ENCODE measurements at places on chromosomes 16 and 17.

DNA sequence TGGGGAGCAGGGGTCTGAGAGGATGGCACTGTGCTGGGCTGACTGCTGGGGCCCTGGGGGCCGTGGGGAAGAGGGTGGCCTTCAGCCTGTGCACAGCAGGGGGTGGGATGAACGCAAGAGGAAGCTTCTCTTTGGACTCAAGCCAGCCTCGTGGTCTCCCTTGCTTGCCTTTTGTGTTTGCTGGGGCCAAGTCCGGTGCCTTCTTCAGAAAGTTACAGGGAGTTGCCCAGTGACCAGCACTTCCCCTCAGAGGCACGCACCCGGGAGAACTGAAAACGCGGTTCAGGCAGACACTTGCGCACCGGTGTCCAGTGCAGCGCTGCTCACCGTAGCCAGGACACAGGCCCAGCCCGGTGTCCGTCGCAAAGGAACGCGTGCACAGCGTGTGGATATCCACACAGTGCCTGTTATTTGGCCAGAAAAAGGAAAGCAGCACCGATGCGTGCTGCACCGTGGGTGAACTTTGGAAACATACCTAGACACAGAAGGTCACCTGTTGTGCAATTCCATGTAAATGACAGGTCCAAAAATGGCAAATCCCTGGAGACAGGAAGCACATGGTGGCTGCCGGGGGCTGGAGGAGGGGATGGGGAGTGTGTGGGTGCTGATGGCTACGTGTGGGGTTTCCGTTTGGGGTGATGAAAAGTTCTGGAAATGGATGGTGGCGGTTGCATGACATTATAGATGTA is 29.4 kb upstream of the NUDT16L1 start:
- no peak for DNase-seq

DNA sequence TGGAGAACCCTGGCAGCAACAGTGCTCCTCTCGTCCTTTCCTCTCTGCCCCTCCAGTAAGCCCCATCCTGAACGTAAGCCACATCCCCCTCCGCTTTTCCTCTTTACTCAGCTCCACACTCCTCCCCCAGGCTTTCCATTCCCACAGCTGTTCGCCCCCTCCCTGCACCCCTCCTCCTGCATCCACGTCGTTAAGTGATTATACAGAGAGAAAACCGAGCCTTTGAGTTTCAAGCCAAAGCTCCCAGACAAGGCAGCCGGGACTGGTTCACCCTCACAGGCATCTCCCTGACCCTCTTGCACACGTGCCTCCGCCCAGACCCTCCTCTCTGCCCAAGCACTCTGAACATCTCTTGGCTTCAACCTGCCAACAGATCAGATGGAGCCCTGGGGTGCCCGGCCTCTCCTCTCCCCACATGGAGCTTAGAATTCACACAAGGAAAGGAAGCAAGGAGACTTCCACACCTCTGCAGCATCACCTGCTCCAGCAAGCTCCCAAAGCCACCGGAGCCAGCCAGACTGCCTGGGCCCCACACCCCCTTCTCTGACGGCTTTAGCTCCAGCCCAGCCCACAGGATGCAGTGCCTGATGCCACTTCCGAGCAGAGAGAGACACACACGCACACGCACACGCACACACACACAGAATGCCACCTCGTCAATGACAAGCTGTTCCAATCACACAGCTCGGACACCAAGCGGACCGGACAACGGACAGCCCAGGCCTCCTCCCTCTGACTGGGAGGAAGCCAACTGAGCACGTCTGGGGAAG is 99.9 kb upstream of the CCL2 start:
- DNase-seq: no peak

DNA sequence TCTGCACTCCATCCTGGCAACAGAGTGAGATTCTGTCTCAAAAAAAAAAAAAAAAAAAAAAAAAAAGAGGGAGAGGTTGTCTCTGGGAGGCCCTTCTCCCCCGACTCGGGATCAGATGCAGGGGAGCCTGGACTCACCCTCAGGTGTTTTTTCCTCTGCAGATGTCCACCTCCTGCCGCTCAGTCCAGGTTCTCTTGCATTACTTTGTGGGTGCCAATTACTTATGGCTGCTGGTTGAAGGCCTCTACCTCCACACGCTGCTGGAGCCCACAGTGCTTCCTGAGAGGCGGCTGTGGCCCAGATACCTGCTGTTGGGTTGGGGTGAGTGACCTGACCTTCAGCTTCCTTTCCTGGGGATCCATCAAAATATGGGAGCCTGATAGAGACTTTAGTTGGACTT is 34.1 kb downstream of the GLP2R start:
- DNase-seq: no peak

DNA sequence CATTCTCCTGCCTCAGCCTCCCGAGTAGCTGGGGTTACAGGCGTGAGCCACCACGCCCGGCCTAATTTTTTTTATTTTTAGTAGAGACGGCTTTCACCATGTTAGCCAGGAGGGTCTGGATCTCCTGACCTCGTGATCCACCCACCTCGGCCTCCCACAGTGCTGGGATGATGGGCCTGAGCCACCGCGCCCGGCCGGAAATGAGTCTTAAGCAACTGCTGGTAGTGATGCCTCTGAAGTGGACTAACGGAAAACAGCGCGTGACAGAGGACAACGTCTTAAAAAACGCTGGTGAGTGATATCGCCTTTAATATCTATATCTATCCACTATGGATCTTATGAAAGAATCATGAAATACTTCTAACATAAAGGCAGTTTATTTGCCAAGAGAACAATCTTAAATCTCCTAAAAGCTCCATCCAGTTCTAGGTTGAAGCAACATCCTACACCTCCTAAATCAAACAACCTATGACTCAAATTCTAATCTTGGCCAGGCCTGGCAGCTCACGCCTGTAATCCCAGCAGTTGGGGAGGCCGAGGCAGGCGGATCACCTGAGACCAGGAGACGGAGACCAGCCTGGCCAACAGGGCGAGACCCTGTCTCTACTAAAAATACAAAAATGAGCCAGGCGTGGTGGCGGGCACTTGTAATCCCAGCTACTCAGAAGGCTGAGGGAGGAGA is 69.8 kb downstream of the NXN start:
- no peak for DNase-seq

DNA sequence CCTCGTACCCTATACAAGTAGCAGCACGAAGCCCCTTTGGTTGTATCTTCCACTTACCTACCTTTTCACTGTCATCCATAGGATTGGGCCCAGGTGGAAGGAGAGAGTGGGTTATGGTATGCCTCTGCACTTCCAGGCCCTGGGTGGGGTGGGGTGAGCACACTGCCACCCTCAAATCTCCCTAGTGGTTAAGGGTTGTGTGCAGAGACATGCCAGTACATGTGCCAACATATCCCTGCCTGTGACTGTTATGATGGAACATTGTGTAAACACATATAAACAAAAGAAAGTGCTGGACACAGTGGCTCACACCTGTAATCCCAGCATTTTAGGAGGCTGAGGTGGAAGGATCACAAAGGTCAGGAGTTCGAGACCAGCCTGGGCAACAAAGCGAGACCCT is 11.1 kb downstream of the HROB start:
- DNase-seq: no peak

DNA sequence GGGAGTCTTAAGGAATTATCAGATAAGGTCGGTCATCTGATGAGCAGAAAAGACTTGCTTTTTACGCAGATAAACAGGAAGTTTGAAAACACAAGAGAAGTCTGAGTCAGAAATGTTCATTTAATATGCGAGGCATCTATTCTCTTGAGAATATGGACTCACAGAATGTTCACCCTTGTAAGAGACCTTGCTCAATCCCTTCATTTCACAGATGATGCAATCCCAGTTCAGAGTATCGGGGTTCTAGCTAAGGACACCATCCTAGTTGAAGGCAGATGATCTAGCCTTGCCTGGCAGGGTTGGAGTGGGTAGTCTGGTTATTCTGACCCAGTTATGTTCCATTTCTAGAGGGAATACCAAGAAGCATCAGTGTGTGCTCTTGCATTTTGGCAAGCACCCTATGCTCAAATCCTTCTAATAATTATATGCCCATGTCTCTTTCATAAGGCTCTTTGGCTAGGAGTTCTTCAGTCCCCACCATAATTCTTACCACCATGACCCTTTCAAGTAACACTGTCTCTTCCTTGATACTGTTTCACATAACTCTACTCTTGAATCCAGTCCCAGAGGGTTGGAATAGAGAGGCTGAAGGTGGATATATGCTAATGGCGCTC is 42.5 kb downstream of the YPEL2 start:
- DNase-seq: peak; percentile 22
